ENCODE measurements at places on chromosomes 7 and 10. TPM values are rescaled to one million over a fixed set of nuclear protein-coding genes. Genes with fewer than 3 reads are reported as not detected.

The HMX3 gene
- not detected for total RNA-seq

The CYP3A7 gene
- not detected for total RNA-seq

The ATRNL1 gene
- total RNA-seq, result not detected

The GJD4 gene
- total RNA-seq, result not detected

The HTRA1 gene
- 310 TPM for total RNA-seq

The SLC26A5 gene
- total RNA-seq, result not detected

The HOXA3 gene
- total RNA-seq, result 6.1 TPM

The ANXA8 gene
- 0.20 TPM for total RNA-seq

The LRRC18 gene
- total RNA-seq, result not detected

The CCDC186 gene
- total RNA-seq, result 10.3 TPM

The CARD11 gene
- 0.20 TPM for total RNA-seq

The ASAH2 gene
- 0.37 TPM for total RNA-seq

The GIMAP2 gene
- 1.4 TPM for total RNA-seq

The SYNPO2L gene
- total RNA-seq, result under 0.01 TPM

The PTPRN2 gene
- 0.37 TPM for total RNA-seq

The ZNHIT1 gene
- 56.3 TPM for total RNA-seq

The FKBP9 gene
- 159 TPM for total RNA-seq

The UPF2 gene
- total RNA-seq, result 11.4 TPM

The IKZF1 gene
- not detected for total RNA-seq

The ADAM12 gene
- total RNA-seq, result 142 TPM

The PLEKHS1 gene
- total RNA-seq, result not detected

The FAS gene
- total RNA-seq, result 58.3 TPM

The CALHM1 gene
- not detected for total RNA-seq

The TDRD1 gene
- total RNA-seq, result 3.3 TPM

The SLC18A3 gene
- not detected for total RNA-seq

The NANOS1 gene
- total RNA-seq, result 0.73 TPM

The BICC1 gene
- 45.9 TPM for total RNA-seq

The DNAJC9 gene
- total RNA-seq, result 24.6 TPM

The SPDYE6 gene
- total RNA-seq, result not detected

The BLOC1S2 gene
- total RNA-seq, result 44.8 TPM

Data from subcutaneous preadipocyte (primary cell).